ENCODE measurements at places on chromosomes 2 and 18. TPM values are rescaled to one million over a fixed set of nuclear protein-coding genes. Genes with fewer than 3 reads are reported as not detected.

C1QL2 gene
- not detected for total RNA-seq

DNA sequence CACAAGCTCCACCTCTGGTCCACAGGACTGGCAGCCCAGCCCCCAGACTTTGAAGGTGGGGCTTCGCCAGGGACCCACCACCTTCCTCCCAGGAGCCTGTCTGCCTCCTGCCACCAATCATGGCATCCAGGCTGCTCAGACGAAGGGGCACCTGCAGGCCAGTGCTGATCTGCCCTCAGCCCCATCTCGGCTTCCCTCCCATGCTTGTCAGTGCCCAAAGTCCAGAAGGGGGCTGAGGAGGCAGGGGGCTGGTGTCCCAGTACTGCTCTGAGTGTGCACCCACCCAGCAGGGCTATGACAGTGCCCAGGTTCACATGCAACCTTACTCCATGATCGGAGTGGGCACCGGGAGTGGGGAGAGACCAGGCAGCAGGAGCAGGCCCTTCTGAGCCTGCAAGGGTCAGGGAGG, 25.3 kb upstream of the RUFY4 start:
- no peak overlapping the region for H3K4me3 ChIP-seq
- no peak overlapping the region for H3K27ac ChIP-seq
- DNase-seq, result no peak

DNA sequence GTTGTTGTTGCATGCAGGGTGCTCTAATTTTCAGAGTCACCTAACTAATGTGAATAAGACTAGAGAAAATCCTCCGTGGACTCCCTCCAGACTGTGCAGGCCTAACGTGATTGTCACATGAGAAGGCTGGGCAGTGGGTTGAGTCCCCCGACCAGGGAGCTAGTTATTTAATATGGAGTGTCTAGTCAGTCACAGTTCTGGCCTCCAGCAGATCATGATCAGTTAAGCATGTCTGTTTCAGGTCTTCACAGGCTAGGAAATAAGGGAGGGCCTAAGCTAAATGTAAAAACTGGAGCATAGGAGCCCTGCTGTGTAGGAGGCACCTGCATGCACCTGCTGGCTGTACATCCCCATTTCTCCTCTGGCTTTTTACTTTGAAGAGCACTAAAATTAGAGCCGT, 86.8 kb downstream of the PRPF40A start:
- peaks cover 5% of the 10 kb centered on the region for H3K27me3 ChIP-seq
- H3K4me1 ChIP-seq, result no peaks in the 10 kb centered on the region
- H3K36me3 ChIP-seq, result no peaks in the 10 kb centered on the region
- no peak overlapping the region for H3K4me3 ChIP-seq

DNA sequence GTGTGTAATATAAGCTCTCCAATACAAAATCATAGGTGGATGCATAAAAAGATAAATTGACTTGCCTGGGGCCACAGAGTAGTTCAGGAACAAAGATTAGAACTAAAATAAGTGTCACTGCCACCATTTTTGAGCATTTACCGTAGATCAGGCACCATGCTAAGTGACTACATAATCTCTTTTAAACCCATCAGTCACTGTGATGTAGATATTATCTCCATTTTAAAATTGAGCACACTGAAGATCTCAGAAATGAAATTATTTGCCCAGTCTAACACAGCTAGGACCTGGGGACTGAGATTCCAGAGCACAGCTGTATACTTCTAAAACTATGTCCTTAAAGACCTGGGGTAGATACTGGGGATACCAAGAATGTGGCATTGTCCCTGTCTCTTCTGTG, 737.3 kb downstream of the CNTNAP5 start:
- H3K36me3 ChIP-seq, result no peaks in the 10 kb centered on the region
- H3K27me3 ChIP-seq, result no peaks in the 10 kb centered on the region
- no peak for DNase-seq
- no peaks in the 10 kb centered on the region for H3K4me1 ChIP-seq
- H3K27ac ChIP-seq, result no peak overlapping the region

DNA sequence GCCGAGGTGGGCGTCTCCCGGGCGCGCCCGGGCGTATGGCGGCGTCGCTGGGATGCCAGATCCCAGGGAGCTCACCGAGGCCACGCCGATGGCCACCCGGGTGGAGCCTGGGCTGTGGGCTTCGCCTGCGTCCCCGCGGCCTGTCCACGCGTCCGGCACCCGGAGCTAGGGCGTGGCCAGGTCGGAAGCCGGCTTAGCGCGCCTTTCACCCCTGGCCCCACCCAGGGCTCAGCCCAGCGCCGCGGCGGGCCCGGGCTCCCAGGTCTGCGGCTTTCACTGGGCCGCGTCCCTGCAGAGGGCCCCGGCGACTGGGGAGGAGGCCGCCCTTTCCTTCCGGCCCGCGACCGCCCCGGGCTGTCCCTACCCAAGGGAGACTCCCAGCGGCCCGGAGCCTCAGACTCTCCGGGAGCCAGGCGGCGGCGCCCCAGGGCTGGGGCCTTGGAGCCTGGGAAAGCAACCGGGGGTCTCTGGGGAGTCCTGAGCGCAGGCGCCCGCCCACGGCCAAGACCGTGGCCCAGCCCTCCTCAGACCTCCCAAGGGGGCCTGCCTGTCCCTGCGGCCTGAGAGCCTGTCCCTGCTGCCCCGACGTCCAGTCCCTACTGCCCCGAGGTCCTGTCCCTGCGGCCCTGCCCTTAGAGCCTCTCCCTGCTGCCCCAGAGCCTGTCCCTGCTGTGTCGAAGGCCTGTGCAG, 36.3 kb upstream of the ITM2C start:
- H3K4me3 ChIP-seq, result no peak overlapping the region
- H3K27me3 ChIP-seq, result 0 out of 3 replicates have a peak, but pooled peaks cover 3% of the 10 kb centered on the region
- no peaks in the 10 kb centered on the region for H3K4me1 ChIP-seq
- no peaks in the 10 kb centered on the region for H3K36me3 ChIP-seq

DNA sequence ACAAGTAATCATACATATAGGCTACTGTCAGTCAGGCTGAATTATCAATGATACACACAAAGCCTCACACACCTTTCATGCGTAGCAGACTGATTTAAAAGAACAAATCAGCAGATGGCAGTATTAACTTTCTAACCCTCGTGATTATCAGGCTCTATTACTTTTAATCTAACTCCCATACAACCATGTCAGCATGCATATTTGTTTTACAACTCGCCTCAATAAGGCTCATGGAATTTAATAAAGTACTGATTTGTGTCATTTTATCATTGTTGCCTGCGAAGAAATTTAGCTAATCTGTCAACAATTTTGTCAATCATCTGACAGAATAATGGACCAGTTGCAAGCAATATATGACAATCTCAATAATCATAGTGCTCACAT, 82.8 kb downstream of the SLC25A12 start:
- peak; percentile 37 for DNase-seq
- peaks cover 9% of the 10 kb centered on the region for H3K36me3 ChIP-seq
- no peak overlapping the region for H3K27ac ChIP-seq

GYPC gene
- 194 TPM for total RNA-seq

DNA sequence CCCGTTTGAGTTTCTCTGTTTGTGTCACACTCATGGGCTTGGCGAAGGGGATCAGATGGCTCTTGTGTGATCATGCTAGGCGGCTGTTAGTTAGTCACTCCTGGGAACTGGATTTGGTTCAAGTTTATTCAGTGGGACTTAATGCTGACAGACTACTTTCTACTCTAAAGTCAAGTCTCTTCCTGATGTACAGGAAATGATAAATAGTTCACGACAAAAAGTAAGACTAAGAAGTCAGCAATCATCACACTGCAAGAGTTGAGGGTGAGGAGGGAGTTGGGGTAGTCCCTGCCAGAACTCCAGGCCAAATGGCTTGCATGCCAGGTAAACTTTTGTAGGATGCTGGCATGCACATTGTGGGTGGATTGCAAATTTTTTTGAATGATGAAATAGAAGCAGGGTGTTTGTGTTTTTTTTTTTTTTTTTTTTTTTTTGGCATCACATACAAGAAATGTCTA, 25.1 kb upstream of the CCL20 start:
- H3K36me3 ChIP-seq, result no peaks in the 10 kb centered on the region
- H3K4me1 ChIP-seq, result no peaks in the 10 kb centered on the region
- no peak overlapping the region for H3K4me3 ChIP-seq
- DNase-seq, result no peak

- H3K36me3 ChIP-seq, result no peaks in the 10 kb centered on the region
- no peak for DNase-seq
- H3K4me1 ChIP-seq, result peaks cover 8% of the 10 kb centered on the region
- peaks cover 27% of the 10 kb centered on the region for H3K27me3 ChIP-seq
Observed at GRCh38 chr2:9152975-9153642, 53.5 kb upstream of the ASAP2 start.

PARD6G gene
- 0.92 TPM for total RNA-seq

GRCh38 chr2:218709908-218710307, 727 bp upstream of the TTLL4 start:
- H3K4me1 ChIP-seq, result peaks cover 14% of the 10 kb centered on the region
- H3K36me3 ChIP-seq, result peaks cover 3% of the 10 kb centered on the region
- H3K27me3 ChIP-seq, result no peaks in the 10 kb centered on the region
- no peak overlapping the region for H3K4me3 ChIP-seq
